ENCODE measurements at places on chromosomes 6 and 20.

- DNase-seq: no peak
Observed at GRCh38 chr6:81589465-81590313, 162.8 kb downstream of the TENT5A start.

- no peak for DNase-seq
Observed at GRCh38 chr6:48486876-48487275, 375.9 kb upstream of the PTCHD4 start.

GRCh38 chr6:28695715-28696114, 170.0 kb downstream of the GPX5 start:
- DNase-seq: no peak

DNA sequence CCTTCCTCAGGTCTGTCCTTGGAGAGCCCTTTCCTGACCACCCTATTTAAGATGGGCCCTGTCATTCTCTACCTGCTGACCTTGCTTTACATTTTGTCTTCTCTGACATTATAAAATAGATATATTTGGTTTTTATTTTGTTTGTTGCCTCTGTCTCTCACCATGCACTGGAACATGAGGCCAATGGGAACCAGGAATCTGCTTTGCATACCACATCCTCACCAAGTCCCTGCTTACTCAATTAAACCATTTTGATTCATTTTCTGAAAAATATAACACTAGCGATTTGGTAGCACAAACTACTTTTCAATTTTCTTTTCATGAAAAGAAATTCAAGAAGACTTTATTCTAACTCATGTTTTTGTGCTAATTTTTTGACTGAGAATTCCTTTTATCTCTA, 32.8 kb upstream of the POPDC3 start:
- no peak for DNase-seq

GRCh38 chr6:21045135-21045700, 511.0 kb downstream of the CDKAL1 start:
- no peak for DNase-seq

DNA sequence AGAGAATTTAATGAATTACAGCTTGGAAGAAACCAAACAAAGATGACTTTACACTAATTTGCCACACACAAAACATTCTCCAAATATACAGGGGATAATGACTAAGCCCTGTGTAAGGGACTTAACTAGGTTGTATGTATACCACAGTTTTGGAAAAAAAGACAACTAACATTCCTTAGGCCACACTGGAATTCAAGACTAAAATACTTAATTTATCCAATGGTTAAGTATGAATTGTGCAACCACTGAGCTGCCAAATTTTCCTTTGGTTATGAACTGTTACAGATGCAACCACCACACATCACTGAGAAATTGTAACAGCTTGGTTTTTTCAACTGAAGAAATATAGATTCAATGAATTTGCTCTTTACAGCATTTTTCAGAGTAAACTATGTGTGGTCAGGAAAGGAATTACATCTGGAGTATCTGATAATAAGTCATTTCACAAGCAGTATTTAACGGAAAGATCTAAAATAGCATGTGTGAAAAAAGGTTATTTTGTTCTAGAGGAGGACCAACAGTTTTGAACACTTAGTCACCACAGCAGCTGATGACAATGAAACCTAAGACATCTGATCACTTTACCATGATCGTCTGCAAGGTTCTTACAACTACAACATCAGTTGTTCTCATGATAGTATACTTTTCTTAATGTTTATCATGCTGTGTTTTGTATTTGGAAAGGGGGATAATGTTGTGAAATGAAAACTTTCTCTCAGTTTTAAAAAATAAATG, 318.8 kb downstream of the BCKDHB start:
- no peak for DNase-seq

GRCh38 chr20:48827855-48828733, at the start of gene PREX1:
Gene PREX1 (minus strand): TSS chr20:48827999. CDS start chr20:48827860, 139 bp downstream.
- peak; percentile 80 for DNase-seq

- no peak for DNase-seq
Observed at GRCh38 chr6:105573556-105573955, 170.7 kb upstream of the PREP start.

- DNase-seq: no peak
Observed at GRCh38 chr20:11329271-11329670, 588.4 kb upstream of the BTBD3 start.

DNA sequence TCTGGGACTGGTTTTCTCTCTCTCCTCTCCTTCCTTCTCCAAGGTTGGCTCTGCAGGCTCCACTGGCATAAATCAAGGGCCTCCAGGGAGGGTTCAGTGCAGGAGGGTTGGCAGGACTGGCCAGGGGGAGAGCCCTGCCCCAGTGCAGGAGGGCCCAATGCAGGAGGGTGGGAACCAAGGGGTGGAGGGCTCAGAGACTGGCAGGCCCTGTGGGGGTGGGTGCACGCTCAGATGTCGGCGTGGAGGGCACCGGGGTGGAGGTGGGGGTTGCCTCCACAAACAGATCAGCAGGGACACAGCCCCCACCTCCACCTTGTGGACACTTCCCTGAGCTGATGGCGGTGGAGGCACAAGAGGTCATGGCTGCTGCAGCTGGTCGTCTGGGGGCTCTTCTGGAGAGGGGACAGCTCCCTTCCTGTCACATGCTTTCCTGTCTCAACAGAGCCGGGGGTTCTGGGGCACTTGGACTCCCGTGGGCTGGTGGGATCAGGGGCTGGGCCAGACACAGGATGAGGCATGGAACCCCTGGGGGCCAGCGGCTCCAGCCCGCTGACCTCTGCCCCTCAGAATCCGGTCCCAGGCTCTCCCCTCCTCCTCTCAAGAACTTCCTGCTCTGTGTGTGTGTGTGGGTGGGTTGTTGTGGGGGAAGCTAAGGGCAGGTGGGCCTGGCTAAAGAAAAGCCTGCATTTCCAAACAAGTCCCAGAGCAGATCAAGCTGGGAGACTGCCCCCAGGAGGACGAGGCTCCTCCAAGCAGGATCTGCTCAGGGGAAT, 2.7 kb upstream of the ABHD16B start:
- no peak for DNase-seq

GRCh38 chr20:2752567-2753460, 47.6 kb downstream of the CPXM1 start:
- peak; percentile 29 for DNase-seq

- DNase-seq: no peak
Observed at GRCh38 chr20:47411161-47411560, 54.7 kb upstream of the ZMYND8 start.

DNA sequence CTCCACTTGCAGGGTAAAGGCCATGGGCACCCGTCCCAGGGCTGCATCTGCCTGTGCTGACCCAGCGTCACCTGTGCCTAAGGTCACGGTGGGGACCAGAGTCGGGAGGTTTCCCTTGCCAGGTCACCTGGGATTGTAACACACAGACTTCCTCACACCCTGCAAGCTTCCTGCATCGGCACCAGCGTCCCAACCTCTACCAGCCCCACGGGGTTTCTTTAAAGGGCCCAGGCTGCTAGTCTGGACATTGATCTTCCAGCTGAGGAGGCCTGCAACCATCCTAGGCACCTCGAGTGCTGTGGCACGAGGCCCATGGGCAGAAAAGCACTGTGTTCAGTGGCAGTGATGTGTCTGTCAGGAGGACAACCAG, 12.6 kb downstream of the ACSS1 start:
- DNase-seq: no peak

- DNase-seq: peak; percentile 47
Observed at GRCh38 chr6:399785-400534, 8.4 kb downstream of the IRF4 start.

DNA sequence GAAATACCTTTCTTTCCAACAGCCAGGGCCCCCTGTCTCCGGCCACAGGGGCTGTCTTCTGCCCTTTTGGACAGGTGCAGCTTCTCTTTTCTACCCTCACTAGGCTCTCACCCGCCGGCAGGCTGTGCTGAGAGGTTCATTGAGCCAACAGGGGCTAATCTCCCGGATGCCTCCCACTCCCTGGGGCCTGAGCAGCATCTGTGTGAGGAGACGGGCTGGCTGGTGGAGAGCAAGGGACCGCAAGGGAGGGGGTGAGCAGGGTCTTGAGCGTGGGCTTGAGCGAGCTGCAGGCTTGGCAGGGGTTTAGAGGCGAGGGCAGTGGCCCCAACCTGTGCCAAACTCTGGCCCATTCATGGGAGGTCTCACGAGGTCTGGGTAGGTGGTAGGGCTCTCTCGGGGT, 56.5 kb upstream of the CST7 start:
- DNase-seq: no peak

DNA sequence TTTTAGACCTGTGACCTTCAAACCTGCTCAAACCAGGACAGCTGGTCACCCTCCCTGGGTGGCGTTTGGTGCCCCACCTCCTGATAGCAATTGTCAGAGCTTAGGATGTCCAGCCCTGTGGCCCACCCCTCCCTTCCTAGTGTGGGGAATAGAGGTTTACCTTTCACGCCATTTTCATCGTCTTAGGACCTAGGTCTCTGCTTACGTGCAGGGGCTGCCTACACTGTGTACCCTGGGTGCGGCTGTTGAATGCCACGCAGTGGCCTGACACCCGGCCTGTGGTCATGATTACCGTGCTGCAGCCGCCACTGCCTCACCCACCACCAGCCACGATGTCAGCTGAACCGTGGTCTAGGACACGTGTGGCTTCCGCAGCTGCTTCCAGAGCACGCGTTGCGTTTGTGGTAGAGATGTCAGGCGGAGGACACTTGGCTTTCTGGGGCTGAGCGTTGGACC, 157.3 kb downstream of the DTNBP1 start:
- no peak for DNase-seq

All from stimulated activated CD4-positive, alpha-beta T cell treated with anti-CD3 and anti-CD28 coated beads, Interleukin-4, amount 100 ng/mL, for 4 hours (primary cell).